ENCODE measurements at places on chromosomes 13 and 19.

- no peak for DNase-seq
These were observed 8.3 kb upstream of the SHISA7 start for GRCh38 chr19:55451163-55451964.

DNA sequence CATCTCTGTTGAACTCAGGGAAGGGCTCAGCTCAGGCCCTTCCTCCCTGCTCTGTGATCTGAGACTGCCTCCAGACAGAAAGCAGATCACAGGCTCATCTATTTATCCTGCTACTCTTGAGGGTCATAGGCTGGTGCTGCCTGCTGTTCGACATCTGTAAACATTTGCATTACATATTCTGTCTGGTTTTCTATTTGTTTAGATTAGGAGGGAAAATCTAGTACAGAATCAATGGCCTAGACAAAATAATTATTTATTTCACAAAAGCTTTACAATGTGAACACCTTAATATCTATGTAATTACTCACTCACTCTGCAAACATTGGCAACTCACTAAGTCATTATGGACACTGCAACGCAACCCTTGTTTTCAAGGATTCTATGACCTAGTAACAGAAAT is 43.0 kb downstream of the CEP89 start:
- no peak for DNase-seq

DNA sequence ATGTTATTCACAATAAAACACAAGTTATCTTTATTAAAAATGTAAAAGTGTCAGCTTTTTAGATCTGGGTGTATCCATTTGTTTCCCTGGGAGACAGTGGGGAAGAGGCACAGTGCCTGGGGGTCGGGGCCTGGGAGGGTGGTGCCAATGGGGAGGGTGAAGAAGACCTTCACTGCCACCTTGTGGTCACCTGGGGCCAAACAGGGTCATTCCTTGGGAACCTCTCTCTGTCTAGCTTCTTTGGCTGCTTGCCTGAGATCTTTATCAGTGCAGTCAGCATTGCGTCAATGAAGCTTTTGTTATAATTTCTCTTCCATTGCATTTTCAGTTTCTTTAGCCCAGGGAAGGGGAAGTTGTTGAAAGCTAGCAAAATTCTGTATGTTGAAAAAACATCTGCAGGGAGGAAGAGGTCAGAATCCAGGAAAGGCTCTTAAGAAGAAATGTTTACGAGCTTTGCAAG is 39.1 kb downstream of the PCDH8 start:
- peak; percentile 27 for DNase-seq

DNA sequence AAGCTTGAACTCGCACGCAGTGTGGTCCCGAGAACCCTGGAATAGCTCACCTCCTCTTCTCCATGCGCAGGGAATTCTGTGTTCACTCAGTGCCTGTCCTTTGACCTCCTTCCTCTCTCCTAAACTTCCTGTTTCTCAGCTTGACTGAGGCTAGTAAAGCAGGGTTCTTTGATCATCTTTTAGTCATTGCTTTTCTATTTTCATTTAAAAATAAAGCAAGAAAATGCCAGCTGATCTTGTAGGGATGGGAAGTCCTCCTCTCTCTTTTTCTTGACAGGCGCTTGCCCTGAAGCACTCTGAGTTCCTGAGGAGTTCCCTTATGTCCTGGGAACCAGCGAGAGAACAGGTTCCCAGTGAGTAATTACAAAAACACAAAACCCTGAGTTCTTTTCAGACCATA is 62.8 kb downstream of the ARHGEF7 start:
- no peak for DNase-seq

DNA sequence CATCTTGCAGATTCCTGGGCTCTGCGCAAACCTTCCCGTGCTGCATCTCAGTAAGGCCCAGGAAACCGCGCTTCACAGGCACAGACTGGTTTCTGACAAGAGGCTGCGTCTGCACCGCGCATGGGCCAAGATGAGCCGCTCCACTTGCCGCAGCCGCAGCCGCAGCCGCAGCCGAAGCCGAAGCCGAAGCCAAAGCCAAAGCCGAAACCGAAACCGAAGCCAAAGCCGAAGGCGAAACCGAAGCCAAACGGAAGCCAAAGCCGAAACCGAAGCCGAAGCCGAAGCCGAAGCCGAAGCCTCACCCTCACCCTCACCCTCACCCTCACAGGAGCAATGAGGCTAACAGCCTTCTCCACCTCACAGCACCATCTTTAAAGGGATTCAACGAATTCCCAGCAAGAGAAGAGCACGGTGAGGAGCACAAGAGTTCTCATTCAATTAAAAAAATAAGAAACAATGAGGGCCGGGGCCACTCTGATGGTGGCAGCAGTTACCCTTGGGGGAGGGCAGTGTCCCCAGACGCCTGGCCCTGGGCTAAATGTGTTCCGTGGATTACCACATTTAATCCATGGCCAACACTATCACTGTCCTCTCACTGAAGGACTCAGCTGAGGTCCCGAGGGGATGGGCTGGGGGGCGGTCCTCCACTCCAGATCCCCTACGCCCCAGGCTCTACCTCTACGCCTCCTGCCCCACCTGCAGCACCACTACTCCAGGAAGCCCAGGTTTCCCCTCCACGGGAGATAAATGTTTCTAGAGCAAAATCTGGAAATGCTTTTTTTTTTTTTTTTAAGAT is 29.1 kb downstream of the ZNF787 start:
- no peak for DNase-seq

- no peak for DNase-seq
These were observed 88.2 kb downstream of the FREM2 start for GRCh38 chr13:38775085-38775484.

DNA sequence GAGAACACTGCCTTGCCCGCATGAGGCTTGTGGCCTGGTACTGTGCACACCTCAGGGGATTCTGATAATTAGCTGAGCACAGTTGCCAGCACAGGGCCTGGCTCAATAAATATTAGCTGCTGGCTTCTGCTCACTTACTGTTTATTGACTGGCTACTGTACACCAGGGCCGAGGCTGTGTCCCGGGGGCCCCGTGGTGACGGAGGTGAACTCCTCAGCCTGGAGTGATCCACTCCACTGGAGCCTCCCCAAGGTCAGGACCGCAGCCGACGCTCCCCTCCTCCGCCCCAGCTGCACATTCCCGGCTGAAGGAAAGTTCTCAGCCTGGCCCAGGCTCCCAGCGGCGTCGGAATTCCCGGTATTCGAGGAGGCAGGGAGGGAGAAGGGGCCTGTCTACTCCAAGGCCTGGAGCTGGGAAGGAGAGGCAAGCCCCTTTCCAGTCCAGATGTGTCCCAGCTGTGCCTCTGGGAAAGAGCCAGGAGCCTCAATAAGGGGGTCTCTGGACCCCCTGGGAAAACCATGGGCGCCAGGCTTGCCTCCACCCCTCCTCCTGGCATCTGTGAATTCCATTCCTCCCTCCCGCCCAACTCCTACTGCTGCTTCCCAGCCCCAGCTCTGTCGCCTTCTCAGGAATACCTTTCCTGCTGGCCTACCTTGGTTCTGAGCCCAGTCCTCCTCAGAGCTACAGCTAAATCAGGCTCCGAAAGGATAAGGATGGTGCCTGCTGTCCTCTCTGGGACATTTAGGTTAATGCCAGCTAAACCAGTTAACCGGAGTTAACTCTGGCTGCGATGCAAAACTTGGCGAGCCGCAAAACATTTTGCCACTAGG is 7.3 kb downstream of the RPS16 start:
- peak; percentile 95 for DNase-seq

DNA sequence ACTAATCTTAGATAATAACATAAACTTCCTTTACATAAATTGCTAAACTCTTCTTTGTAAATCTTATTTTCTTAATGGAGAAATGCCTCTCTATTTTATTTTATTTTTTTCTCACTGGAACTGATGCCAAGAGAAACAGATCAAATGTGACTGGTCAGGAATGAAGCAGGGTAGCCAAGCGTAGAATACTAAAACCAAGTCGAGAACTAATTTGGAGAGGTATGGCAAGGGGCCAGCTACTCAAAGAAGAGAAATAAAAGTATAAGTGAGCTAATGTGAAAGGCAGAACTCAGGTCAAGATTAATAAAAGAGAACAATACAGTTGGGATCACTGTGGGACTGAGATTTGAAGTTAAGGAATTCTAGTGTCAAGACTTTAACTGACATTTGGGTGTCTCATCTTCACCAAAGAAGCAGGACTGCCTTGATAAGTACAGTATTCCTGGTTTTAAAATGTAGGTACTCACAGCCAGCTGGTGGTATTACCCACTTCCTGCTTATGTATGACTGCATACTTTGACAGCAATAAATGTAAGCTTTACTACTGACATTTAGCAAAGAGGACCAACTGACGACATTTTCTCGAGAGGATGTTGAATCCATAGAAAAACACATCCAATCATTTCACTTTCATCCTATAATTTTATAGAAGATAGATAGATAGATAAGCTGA is 1192.2 kb downstream of the EFNB2 start:
- peak; percentile 17 for DNase-seq

DNA sequence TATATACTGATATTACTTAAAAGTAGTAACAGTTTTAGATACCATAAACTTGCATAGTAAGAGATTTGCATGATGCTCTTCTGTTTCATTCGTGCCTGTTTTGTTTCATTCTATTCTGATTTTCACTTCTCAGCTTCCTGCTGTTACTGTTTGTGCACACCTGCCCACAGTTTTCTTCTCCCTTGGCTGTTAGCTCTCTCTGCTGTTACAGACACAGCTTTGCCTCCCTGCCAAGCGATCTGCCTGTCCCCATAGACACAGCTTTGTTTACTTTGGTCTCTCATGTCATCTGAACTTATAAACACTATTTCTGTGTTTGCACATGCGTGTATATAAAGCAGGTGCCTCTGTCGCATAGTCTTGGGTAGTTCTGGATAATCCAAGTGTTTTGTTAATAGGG is 21.4 kb upstream of the UPF3A start:
- DNase-seq: no peak

DNA sequence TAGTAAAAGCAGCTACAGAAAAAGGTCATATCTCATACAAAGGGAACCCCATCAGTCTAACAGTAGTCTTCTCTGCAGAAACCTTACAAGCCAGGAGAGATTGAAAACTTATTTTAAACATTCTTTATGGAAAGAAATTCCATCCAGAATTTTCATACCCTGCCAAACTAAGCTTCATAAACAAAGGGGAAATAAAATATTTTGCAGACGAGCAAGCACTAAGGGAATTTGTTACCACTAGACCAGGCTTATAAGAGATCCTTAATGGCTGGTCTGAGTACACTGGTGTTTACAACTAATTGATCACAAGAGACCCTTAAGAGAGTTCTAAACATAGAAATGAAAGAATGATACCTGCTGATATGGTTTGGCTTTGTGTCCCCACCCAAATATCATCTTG is 128.6 kb upstream of the TNFSF11 start:
- no peak for DNase-seq

DNA sequence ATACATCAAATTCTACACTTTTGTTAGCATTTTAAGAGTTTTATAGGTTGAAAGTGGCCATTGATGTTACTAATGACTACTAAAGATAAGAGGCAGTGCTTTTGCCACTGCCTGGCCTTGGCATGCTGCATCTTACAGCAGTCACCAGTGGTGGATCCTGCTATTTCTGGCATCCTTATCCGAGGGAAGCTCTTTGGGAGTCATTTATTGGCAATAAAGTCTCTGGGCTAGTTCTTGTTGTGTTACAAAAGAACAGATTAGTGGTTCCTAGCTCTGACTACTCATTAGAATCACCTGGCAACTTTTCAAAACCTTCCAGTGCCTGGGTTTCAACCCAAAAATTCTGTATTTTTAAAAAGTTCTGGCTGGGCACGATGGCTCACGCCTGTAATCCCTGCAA is 94.5 kb downstream of the ZMYM2 start:
- no peak for DNase-seq
